NCI-H1417 (cell line): ENCODE measurements at places on chromosomes 2 and 18.

- no peak for DNase-seq
These were observed 23.5 kb upstream of the SUCLG1 start for GRCh38 chr2:84482603-84483002.

GRCh38 chr18:49473721-49474120 lies 13.3 kb upstream of the DYM start:
- DNase-seq: no peak

- DNase-seq: no peak
These were observed 5.7 kb downstream of the ITGB6 start for GRCh38 chr2:160194351-160194750.

GRCh38 chr2:69767034-69767433 lies 25.1 kb downstream of the ANXA4 start:
- no peak for DNase-seq

DNA sequence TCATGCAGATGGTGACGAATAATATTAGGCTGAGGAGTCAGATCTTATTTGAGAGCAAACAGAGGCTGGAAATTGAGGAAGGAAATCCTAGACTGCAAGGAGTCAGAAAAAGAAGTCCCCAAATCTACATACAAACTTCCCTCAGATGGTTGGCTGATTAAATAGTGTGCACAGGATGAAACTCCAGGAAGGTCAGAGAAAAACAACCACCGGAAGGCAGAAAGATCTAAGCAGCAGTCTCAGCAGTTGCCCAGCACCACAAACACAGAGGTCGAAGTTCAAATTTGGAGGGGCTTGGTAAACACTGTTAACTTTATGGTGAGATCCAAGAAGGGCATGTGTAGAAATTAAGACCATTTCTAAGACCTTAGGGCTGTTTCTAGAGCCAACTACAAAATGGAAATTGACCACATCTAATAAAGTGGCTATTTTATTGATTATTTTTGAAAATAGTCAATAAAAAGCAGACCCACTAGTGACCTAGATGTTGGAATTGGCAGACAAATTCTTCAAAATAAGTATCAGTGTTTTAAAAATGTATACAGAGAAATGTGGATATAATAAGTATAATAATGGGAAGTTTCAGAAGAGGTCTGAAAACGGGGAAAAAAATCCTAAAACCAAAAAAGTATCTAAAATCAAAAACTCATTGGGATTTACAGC lies 134.8 kb downstream of the GALNT1 start:
- DNase-seq: no peak

- DNase-seq: no peak
These were observed 87.3 kb downstream of the BABAM2 start for GRCh38 chr2:27977731-27978312.

DNA sequence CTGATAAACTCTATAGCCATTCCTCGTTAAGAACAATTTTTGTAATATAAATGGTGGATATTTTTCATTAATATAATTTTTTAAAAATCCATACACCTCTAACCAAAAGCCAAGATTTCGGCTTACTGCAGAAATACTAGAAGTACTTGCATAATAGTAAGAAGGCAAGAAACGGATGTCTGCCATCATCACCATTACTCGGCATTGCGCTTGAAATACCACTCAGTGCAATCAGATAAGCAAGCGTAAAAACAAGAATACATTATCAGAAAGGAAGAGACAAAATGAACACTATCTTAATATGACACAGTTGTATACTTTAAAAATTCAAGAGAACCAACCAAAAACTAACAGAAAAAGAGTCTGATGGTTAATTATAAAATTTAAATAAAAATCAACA lies 15.2 kb upstream of the BOLA3 start:
- no peak for DNase-seq

DNA sequence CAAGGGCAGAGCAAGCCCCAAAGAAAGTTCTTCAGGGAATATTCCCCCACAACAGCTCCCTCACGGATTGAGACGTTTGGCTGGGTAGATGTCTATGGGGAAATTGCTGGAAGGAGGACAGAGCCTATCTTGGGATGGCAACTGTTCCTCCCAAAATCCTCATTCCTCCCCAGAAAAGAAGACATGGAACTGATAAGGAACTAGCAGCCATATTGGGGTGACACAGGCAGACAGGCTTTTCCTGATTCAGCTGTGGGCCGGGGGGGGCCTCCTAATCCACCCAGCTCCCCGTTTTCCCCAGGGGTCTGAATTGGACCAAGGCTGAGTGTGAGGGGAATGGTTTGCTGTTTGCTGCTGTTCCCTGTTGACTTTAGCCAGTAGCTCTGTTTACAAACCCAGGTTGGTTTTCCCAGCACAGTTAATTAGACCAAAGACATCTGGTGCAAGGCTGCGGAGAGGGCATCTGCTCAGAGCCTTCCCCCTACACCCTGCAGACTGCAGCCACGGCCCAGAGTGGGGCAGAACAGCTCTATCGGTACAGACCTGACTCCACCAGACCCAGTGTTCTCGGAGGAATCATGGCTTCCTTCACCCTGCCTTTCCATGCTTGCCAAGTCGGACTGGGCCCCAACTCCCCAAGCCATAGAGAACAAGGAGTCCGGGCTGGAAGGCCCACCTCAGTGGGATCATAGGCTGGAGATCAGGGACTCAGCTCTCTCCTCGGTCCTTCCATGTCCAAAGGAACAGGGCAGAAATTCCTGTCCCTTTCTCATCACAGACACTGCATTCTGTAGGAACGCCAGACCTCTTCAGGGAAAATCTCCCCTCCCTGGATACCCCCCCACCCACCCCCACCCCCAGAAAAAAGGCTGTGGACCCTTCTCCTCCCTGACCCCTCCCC lies 1.7 kb upstream of the PKDCC start:
- DNase-seq: no peak

- no peak for DNase-seq
These were observed 35.6 kb downstream of the IFIH1 start for GRCh38 chr2:162282765-162283425.

DNA sequence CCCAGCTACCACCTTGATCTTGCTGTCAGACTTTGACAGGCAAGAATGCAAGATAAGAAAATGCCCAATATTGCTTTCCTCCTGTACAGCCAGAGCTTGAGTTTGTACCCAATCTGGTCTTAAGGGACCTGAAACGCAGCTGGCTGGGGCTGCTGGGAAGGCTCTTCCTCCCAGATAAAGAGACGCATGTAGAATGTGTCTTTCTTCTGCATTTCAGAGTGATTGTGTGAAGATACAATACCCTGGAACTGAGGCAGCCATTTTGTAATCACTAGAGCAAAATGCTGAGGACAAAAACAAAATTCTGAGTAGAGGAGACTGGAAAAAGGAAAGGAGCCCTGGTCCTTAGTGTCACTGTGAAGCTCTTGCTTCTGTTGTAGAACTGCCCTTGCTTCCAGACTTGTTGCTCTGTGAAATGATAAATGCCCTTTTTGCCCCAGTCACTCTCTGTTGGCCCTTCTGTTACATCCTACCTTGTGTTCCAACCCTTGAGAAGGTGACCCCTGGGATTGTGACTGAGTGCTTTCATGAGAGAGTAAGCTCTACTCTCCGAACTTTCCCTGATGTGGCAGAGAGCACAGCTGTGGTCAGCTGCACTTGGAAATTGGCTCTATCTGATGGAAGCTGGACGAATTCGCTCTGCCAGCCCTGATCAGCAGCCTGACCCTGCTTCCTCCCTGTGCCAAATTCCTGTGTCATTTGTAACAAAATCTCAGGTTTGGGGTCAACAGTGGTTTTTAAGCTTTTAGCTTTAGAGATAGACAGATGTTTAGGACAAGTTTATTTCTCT lies 137.4 kb upstream of the RBMS1 start:
- DNase-seq: no peak

- no peak for DNase-seq
These were observed 33.0 kb upstream of the ACAA2 start for GRCh38 chr18:49846361-49846662.

DNA sequence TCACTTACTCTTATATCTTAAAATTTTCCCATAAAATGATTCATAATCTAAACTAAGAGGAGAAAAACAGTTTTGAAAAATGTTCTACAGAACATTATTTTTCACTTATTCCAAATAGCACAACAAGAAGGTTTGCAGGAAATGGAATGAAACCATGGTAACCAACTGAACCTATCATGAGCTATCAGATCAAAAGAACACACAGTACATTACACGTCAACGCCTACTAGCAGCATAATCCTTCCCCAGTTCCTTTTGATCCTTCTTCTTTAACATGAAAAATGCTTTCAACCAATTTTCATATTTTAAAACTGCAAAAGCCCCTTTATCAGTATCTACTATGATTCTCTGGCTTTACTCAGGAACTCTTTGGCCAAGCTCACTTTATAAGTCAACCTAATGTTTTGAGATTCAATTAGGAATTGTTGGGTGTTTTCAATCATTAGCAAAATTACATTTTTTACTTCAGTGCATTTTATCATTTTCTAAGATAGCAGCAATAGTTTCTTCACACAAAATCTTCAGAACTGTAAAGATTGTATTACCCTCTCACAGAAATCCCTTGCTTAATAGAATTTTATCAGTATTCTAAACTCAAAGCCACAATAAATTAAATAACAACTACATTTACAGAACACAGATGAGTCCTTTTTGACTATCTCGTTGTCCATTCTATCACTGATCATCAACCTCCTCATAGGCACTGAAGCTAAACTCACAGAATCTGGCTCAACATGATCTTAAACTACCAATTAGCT lies 102.5 kb downstream of the CHN1 start:
- DNase-seq: peak; percentile 3

GRCh38 chr2:98975611-98976010 lies 39.6 kb upstream of the CRACDL start:
- no peak for DNase-seq

DNA sequence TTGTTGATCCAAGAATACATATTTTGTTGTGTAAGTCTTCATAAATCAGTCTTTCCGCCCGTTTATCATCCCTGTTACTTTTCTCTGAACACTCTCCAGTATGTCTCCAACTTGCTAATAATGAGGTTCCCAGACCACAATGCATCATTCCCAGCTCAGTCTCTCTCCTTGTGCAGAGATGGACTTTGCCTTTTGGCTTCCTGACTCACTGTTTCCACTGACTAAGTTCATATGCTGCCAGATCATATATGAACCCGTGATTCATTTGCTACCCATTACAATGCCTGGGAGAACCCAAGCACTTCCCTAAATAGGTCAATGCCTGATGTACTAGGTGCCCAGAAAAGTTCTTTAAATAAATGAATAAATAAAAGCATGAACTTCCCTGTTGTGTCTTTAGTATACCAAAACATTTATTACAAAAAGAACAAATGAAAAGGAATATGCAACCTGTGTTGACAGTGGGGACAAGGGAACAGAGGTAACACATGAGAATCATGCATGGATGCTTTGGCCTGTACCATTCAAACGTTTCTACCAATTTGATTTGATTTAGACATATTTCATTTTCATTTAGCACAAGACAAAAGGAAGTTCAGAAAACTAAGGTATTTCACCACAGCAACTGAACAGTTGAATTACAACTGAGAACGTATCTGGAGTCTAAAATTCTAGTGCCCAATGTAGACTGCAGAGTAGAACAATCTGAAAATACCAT lies 215.4 kb upstream of the HNRNPA3 start:
- no peak for DNase-seq

GRCh38 chr2:171432206-171432968 lies 1.4 kb downstream of the METTL8 start:
- no peak for DNase-seq

GRCh38 chr2:60438131-60438530 lies 115.3 kb downstream of the BCL11A start:
- no peak for DNase-seq

DNA sequence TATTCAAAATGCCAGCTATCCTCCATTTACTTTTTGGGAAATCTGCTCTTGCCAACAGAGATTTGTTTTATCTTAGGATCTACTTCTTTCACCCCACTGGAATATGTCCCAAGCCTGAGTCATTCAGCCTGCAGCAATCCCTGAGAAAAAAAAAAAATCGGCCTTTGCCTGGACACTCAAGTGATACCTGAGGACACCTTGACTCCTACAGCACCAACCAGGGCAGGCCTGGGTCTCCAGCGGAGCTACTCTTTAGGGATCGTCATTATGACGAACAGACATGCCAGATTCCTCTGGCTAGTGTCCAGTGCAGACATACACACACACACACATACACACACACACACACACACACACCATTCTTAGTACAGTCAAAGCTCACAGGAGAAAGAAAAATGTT lies 2.2 kb upstream of the UGT1A6 start:
- DNase-seq: no peak

- DNase-seq: peak; percentile 78
These were observed at the start of gene TACR1 for GRCh38 chr2:75199428-75200011. TSS of gene TACR1 (minus strand) at chr2:75199520. CDS start at chr2:75198934, 586 bp downstream.

GRCh38 chr2:44535376-44535775 lies 173.6 kb downstream of the CAMKMT start:
- DNase-seq: no peak

DNA sequence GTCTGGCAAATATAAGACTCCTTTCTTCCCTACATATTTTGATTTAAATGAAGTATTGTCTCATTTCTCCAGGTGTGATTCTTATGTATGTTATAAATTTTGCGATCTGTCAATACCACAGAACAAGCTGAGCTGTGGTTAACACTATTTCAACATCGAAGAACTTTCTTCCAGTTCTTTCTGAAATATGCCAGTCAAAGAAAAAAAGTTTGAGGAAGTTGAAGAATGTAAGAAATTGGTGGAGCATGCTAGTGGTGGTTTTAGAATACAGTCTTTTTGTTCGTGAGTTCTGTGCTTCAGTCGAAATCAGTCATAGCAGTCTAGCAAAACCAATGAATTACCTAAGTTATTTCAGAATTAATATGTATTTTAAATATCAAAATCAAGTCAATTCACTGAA lies 8.6 kb upstream of the COBLL1 start:
- no peak for DNase-seq

DNA sequence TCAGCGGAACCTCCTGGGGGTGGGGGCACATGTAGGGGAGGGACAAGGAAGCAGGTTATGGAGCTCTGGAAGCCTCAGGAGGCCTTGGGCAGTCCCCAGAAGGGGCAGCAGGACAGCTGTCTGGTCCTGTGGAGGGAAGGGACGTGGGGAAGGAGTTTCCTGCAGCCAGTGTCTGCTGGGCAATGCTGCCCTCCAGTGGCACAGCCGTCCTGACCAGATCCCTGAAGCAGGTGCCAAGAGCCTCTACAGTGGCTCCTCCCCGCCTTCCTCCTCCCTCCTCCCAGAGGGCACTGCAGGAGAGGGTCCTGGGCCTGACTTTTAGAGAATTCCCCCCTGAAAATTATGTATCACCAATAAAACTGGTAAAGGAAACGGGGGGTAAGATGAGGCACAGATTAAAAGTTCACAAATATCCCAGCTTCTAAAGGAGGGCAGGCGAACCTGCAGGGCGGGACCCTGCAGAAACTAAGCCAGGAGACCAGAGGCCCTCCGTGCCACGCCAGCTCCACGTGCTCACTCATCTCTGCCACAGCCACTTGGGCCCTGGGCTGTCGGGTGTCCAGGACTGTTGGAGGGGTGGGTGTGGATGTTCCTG lies 258.5 kb downstream of the TWIST2 start:
- no peak for DNase-seq

GRCh38 chr2:41950666-41950960 lies 97.2 kb upstream of the PKDCC start:
- DNase-seq: no peak

GRCh38 chr2:218582076-218582475 lies 13.4 kb downstream of the CNOT9 start:
- DNase-seq: no peak

GRCh38 chr2:177264209-177264692 lies 276 bp downstream of the NFE2L2 start:
- DNase-seq: peak; percentile 17

GRCh38 chr18:36322408-36322728 lies 24.9 kb downstream of the FHOD3 start:
- DNase-seq: no peak
